Activated naive CD4-positive, alpha-beta T cell treated with anti-CD3 and anti-CD28 coated beads, Interleukin-2, amount 10 ng/mL, durations not matched to agents 5 hours and 36 hours (primary cell): ENCODE measurements at places on chromosomes 1 and 21. TPM values are rescaled to one million over a fixed set of nuclear protein-coding genes. Genes with fewer than 3 reads are reported as not detected.

The GCSAML gene
- not detected for total RNA-seq

The KANK4 gene
- not detected for total RNA-seq

The FRRS1 gene
- 0.25 TPM for total RNA-seq

The SERTAD4 gene
- total RNA-seq, result not detected
